ENCODE measurements at places on chromosomes 16 and 17.

GRCh38 chr17:1186214-1186820, 6.5 kb upstream of the ABR start:
- no peak for DNase-seq

DNA sequence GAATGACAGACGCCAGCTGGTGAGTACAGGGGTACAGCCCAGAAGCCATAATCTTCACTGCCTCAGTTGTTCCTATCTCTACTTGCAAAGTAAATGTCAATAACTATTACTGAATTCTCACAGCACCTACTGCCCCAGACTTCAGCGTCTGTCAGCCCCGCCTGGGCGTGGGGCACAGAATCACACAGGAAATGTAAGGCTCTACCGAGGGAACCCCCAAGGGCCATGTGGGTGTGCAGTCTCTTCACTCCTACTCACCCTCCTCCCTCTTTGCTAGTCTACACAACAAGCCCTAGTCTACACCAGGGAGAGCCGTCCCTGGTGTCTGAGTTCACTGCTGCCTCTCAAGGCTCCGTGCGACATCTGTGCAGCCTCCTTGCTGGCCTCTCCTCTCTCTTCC, 4.5 kb downstream of the NPTX1 start:
- DNase-seq: no peak

DNA sequence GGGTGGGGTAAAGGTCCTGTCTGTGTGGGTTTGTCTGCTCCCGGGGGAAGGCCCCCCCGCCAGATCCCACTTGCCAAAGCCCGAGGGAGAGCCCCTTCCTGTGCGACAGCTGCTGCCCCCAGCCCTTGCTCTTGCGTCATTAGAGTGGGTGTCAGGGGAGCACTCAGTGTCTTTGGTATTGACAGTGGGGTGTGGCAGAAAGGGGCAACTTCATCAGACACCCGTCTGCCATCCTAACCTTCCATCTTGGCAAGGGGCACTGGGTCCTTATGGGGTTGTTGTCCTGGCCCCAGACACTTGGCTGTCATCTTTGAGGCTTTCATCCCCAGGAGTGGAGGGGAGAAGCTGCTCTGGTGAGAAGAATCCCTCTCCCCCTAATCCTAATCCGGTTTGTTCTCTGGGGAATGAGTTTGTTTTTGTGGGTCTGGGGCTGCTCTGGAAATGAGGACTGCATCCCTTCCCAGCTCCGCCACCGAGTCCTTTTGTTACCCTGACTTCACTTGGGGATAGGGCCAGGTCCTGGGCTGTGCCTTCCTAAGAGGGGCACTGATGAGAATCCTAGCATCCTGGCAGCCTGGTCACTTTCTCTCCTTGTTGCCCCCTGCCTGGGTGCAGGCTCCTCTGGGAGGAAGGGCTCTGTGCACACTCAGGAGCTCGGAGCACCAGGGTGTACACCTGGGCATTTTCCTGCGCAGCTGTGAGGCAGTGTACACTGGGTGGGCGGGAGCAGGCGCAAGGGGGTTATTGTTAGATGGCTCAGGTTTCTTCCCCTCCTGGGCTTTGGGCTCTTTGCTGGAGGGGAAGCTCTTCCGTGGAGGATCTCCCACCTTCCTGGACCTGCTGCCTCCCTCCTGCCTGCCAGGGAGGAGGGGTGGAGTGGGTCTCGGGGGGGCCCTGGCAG, 21.1 kb downstream of the GJD3 start:
- DNase-seq: no peak

DNA sequence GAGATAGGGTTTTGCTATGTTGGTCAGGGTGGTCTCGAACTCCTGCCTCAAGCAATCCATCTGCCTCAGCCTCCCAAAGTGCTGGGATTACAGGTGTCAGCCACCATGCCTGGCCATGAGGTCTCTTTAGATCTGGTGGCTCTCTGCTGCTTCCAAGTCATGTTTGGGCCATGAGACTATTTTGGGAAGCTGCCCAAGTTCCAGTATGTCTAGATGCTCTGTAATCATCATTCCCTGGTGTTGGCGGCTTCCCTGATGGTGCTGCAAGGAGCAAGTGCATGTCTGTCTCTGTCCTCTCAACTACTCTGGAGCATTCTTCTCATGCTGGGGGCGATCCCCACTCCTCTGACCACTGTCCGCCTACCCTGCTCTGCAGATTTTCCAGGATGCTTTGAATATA, 6.4 kb upstream of the ODF4 start:
- no peak for DNase-seq

DNA sequence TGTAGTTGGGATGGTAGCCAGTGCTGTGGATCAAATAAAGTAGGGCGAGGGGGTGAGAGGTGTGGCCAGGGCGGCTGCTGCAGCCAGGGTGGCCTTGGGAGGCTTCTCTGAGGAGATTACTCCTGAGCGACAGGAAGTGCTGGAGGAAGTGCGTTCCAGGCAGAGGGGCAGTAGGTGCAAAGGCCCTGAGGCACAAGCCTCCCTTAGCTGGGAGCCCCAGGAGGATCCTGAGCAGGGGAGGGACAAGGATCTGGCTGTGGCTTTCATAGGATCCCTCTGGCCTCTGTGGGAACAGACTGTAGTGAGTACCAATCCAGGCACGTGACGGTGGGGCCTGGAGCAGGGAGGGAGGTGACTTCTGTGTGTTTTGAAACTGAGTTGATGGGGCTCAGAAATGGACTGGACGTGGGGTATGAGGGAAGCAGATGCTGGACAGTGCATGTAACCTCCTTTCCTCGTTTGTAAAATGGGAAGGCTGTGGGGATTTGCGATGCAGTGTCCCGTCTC, 2.8 kb downstream of the LLGL1 start:
- no peak for DNase-seq

- no peak for DNase-seq
Observed at GRCh38 chr16:17134586-17134985, 336.2 kb downstream of the XYLT1 start.

DNA sequence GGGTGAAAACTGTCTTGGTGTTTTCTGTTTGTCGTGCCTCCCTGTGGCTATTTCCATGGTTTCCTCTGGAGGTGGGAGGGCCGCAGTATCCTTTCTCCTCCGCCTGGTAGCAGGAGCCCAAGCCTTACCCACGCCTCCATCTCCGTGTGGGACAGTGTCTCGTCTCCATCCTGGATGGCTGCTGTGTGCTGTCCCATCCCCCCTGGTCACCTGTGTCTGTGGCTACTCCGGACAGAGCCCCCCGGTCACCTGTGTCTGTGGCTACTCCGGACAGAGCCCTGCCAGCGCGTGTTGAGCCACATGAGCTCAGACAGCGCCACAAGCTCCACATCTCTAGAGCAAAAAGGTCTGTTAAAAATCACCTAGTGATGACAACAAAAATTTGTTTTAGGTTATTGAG, 198.2 kb upstream of the CHMP6 start:
- DNase-seq: no peak

- no peak for DNase-seq
Observed at GRCh38 chr17:20315821-20316220, 151.5 kb downstream of the LGALS9B start.

- no peak for DNase-seq
Observed at GRCh38 chr17:17366941-17367875, 64.0 kb downstream of the NT5M start.

DNA sequence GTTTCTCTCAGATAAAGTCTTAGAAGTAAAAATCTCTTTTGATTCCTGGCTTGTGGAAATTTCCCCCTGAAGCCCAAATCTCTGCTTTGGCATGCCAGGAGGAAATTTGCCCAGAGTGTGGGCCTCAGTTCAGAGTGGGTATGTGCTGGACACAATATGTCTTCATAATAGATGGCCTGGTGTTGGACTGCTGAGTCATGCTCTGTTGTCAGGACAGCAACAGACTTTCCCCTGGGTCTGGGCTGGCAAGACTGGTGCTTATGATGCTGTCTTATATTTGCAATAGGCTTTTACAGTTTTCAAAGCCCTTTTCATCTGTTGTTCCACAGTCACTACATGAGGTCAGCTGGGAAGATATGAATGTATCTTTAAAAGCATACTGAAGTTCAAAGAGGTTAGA, 57.0 kb downstream of the SHISA9 start:
- DNase-seq: no peak

DNA sequence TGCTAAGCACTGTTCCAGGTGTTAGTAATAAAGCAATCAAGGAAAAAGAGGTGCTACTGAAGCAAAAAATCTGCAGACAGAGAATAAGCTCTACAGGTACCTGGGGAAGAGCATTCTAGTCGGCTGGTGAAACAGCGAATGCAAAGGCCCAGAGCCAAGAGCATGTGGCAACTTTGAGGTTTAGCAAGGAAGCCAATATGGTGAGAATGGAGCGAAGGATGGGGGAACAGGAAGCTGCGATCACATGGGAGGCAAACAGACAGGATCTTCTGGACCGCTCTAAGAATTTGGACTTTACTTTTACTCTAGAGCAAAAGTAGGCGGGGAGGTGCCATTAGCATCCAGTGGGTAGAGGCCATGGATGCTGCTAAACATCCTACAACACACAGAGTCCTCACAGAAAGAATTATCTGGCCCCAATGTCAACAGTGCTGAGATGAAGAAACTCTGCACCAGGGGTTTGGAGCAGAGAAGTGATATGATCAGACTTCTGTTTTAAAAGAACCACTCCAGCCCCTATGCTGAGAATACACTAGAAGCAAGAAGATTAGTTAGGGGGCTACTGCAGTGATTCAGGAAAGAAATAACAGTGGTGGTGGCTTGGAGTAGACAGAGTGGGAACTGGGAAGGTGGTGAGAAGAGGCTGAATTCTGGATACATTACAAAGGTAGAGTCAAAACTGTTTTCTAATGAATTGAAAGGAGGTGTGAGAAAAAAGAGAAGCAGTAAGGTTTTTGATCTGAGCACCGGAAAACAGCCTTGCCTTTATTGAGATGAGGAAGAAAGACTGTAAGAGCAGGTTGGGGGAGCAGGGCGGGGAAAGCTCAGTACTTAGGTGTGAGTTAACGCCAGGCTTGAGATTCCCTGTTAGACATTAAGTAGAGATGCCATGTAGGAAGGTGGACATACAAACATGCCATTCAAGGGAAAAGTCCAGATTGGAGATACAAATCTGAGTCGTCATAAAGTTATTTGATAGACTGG, 11.0 kb downstream of the EFTUD2 start:
- no peak for DNase-seq

DNA sequence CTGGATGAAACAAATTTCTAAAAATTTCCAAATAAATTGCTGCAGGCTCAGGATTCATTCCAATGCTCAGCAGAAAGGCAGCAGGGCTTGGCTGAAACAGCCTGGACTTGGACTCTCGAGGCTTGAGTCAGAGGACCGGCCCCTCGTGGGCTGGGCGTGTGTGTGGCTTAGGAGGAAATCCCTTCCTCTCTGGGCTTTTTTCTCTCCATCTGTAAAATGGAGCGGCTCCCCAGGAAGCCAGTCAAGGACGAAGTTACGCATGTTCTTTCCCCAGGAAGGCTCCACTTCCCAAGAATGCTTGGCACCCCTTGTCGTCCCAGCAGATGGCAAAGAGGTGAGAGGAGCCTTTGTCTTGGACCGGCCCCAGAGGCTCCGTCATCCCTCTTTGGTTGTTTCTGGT, 13.5 kb downstream of the SLC46A1 start:
- no peak for DNase-seq
